Thymus (tissue), 14 donors: ENCODE measurements at places on chromosomes 4 and X. TPM values are rescaled to one million over a fixed set of nuclear protein-coding genes. Genes with fewer than 3 reads are reported as not detected.
A peak's percentile ranks its signal among the peaks of the same experiment; 100 is the strongest.

F11 gene
- not detected for total RNA-seq

- no peaks in the 10 kb centered on the region for H3K36me3 ChIP-seq
- no peaks in the 10 kb centered on the region for H3K4me1 ChIP-seq
- no peak for DNase-seq
- no peaks in the 10 kb centered on the region for H3K27me3 ChIP-seq
- no peak overlapping the region for H3K27ac ChIP-seq
- H3K4me3 ChIP-seq = no peak overlapping the region
Observed at GRCh38 chr4:171742436-171742835, 70.8 kb upstream of the GALNTL6 start.

DNA sequence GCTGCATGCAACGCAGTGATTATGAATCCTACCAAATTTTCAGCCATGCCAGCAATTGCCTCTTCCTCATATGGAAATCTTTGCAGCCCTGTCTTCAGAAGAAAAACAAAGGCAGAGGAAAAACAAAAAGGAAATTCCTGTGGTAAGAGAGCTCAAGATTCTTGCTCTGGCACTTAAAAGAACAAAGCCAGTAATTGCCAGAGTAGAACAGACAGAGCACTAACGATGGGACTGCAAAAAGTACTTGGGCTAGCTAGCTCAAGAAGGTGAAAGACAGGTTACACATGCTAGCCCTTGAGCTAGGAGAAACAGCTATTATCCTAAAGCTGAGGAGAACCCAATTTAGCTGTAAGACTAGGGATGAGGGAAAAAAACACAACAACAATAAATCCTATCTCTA lies 582.3 kb downstream of the KCNIP4 start:
- H3K27me3 ChIP-seq = no peaks in the 10 kb centered on the region
- no peaks in the 10 kb centered on the region for H3K36me3 ChIP-seq
- DNase-seq = no peak
- H3K4me3 ChIP-seq = no peak overlapping the region

DNA sequence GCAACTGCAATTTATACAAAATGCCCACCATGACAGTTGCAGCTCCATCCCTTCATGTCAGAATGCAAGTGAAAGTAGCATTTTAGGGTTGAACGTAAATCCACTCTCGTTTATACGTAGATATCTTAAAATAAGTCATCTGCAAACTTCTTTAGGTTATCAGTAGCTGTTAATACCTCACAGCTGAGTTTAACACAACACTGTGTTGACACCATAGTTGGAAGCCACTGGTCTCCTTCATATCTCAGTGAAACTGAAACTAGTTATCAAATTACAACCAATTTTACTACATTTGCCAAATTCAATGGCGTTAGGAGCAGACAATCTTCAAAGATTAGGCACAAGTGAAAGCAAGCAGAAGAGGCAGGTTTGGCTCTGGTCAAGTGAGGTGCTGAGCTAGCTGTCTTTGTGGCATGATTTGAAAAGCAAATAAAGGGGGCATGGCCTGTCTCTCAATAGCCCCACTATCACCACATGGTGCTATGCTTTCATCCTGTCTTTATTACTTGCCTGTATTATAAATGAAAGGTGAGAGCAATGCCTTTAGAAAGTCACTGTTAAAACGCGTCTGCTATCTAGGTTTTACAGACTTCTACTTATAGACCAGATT lies 12.3 kb downstream of the PPP3CA start:
- no peak overlapping the region for H3K27ac ChIP-seq
- no peaks in the 10 kb centered on the region for H3K27me3 ChIP-seq
- H3K4me1 ChIP-seq = no peaks in the 10 kb centered on the region
- H3K4me3 ChIP-seq = no peak overlapping the region
- DNase-seq = no peak

DNA sequence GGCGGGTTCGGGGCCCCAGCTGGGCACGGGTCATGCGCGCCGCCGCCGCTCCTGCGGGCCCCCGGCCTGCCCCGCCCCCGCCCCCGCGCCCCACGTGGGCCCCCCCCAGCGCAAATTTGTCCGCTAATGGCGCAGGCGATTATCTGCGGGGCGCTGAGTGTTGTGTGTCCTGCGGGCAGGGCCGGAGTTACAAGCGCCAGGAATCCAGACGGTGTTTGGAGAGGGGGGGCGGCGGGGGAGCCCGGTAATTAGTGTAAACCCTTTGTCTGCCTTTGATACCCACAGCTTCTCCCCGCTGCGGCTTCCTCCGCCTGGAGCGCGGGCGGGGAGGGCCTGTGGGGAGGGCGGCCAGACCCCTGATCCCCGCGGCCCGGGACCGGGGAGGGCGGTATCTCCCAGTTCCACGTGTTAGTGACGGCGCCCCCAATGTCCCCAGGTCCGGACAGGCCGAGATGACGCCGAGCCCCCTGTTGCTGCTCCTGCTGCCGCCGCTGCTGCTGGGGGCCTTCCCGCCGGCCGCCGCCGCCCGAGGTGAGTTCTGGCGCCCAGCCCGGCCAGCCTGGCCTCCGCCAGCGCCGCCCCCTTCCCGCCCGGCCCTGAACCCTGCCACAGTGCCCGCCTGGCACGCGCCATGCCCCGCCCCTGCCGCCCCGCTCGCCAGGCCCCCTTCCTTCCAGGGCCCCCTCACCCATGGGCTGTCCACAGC lies 761 bp downstream of the FGFRL1 start:
- H3K36me3 ChIP-seq = no peaks in the 10 kb centered on the region
- DNase-seq = no peak
- peak overlapping the region; percentile 24 for H3K4me3 ChIP-seq
- H3K4me1 ChIP-seq = peaks cover 23% of the 10 kb centered on the region

- no peak overlapping the region for H3K27ac ChIP-seq
- no peak overlapping the region for H3K4me3 ChIP-seq
- H3K27me3 ChIP-seq = no peaks in the 10 kb centered on the region
- H3K4me1 ChIP-seq = no peaks in the 10 kb centered on the region
- H3K36me3 ChIP-seq = peaks cover 11% of the 10 kb centered on the region
- no peak for DNase-seq
Observed at GRCh38 chr4:36123906-36124305, 120.4 kb downstream of the ARAP2 start.

DNA sequence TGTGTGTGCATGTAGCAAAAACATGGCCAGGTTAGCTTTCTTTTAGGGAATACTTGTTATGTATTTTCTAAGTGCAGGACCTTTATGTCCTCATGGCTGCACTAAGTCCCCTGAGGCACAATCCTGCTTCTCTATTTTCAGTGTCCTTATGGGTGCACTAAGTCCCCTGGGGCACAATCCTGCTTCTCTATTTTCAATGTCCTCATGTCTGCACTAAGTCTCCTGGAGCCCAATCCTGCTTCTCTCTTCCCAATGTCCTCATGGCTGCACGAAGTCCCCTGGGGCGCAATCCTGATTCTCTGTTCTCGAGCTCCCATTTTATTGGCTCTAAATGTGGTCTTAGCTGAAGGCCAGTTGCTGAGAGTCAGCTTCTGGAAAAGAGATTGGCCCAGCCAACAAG lies 49.7 kb upstream of the GPRIN3 start:
- no peak for DNase-seq

GRCh38 chr4:97150966-97151365 lies 992.3 kb downstream of the STPG2 start:
- no peak overlapping the region for H3K27ac ChIP-seq
- H3K27me3 ChIP-seq = no peaks in the 10 kb centered on the region
- no peaks in the 10 kb centered on the region for H3K4me1 ChIP-seq

DNA sequence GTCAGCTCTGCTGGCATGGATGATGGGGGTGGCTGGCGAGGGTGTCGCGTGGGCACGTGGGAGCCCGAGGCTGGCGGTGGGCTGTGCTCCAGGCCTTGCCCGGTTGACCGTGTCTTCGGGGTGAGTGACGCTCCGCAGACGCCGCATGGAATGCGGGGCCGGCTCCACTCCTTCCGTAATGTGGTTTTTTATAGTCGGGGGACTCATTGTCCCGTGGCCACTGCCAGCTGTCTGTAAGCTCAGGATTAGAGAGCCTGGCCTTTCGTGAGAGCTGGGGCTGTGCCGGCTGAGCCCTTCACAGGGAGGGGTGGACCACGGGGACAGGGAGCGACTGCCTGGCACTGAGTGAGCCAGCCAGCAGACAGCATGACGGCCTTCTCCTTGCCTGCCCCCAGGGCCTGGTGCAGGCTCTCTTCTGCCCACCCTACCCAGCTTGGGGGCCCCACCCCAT lies 20.4 kb downstream of the DOK7 start:
- no peak overlapping the region for H3K27ac ChIP-seq
- H3K36me3 ChIP-seq = no peaks in the 10 kb centered on the region
- H3K27me3 ChIP-seq = peaks cover 75% of the 10 kb centered on the region
- H3K4me1 ChIP-seq = no peaks in the 10 kb centered on the region

GRCh38 chr4:149932188-149932587 lies 116.5 kb upstream of the IQCM start:
- H3K4me3 ChIP-seq = no peak overlapping the region
- H3K36me3 ChIP-seq = no peaks in the 10 kb centered on the region
- H3K4me1 ChIP-seq = no peaks in the 10 kb centered on the region
- no peak overlapping the region for H3K27ac ChIP-seq
- DNase-seq = no peak
- H3K27me3 ChIP-seq = no peaks in the 10 kb centered on the region

DNA sequence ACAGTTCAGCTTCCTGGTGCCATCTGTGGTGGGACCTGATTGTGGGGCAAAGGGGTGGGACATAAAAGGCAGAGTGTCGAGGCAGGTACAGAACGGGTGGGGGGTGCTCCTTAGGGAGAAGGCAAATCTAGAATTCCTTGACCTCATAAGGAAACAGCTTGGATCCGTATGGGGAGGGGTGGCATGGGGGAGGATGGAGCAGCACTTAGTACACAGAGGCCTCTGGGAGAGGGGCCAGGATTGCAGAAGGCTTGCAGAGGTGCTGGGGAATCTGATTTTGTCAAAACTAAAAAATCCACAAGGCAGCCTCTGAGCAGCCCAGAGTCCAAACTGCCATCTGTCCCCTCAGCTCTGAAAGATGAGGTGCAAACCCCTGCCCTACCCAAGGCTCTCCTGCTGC lies 2.3 kb upstream of the EMD start:
- peaks cover 15% of the 10 kb centered on the region for H3K27me3 ChIP-seq
- peaks cover 11% of the 10 kb centered on the region for H3K4me1 ChIP-seq
- no peak for DNase-seq
- no peaks in the 10 kb centered on the region for H3K36me3 ChIP-seq
- no peak overlapping the region for H3K4me3 ChIP-seq

DNA sequence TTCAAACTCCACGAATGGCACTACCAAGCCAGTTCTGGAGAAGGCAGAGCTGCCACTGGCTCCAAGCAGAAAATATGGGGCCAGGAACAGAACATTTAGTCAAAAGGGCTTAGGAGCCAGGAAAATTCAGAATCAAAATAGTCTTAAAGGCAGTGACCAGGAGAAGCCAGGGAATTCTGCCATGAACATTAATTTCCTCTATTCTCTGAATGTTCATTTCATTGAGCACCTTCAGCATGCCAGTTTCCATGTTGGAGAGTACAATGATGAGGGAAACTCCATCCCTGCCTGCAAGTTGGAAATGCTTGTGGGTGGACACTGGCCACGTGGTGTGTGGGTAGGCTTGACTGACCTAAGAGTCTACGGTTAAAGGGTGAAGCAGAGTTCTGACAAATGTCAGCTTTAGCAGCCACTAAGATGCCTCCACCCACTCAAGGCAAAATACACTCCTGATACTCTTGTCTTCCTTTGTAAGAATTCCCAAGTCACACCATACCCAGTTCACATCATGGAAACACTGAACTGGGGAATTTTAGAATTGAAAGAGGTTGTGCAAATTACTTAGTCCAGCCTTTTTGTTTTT lies 190.1 kb upstream of the C1QTNF7 start:
- H3K27me3 ChIP-seq = no peaks in the 10 kb centered on the region
- H3K36me3 ChIP-seq = no peaks in the 10 kb centered on the region
- H3K4me1 ChIP-seq = no peaks in the 10 kb centered on the region
- H3K27ac ChIP-seq = no peak overlapping the region
- DNase-seq = no peak
